ENCODE measurements at places on chromosomes 4 and X.

- DNase-seq, result no peak
Observed at GRCh38 chrX:6678313-6678712, 143.4 kb upstream of the VCX3A start.

- DNase-seq, result no peak
Observed at GRCh38 chrX:150842198-150842685, 56.2 kb downstream of the CD99L2 start.

- peak; percentile 12 for DNase-seq
Observed at GRCh38 chrX:11533199-11533651, 132.5 kb downstream of the ARHGAP6 start.

- DNase-seq, result no peak
Observed at GRCh38 chr4:54274795-54275665, 45.9 kb downstream of the PDGFRA start.

- no peak for DNase-seq
Observed at GRCh38 chr4:8586671-8587468, 5.7 kb upstream of the CPZ start.

- no peak for DNase-seq
Observed at GRCh38 chr4:40363945-40364344, 28.8 kb downstream of the CHRNA9 start.

- DNase-seq, result no peak
Observed at GRCh38 chr4:129080129-129080528, 13.2 kb downstream of the SCLT1 start.

DNA sequence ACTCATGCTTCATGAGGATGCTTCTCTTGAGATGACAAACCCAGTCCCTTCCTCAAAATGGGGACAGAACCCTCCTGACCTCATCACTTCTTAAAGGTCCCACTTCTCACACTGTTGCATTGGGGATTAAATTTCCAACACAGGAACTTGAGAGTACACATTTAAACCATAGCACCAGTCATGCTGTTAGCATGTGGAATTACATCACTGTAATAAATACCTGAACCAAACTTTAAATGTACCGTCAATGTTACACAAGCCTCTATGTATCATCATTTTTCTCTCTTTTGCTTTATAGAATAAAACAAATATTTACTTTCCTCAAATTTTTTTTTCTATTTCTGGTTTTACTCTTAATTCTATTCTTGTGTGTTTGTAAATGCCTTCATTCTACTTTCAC lies 448.2 kb downstream of the CCSER1 start:
- no peak for DNase-seq

GRCh38 chrX:13076176-13076961 lies 31.9 kb upstream of the FAM9C start:
- no peak for DNase-seq

- no peak for DNase-seq
Observed at GRCh38 chr4:57401586-57401985, 291.4 kb upstream of the IGFBP7 start.

GRCh38 chr4:93319041-93319440 lies 509.5 kb upstream of the ATOH1 start:
- DNase-seq, result no peak

- no peak for DNase-seq
Observed at GRCh38 chr4:76755756-76756155, 142.2 kb downstream of the SOWAHB start.

DNA sequence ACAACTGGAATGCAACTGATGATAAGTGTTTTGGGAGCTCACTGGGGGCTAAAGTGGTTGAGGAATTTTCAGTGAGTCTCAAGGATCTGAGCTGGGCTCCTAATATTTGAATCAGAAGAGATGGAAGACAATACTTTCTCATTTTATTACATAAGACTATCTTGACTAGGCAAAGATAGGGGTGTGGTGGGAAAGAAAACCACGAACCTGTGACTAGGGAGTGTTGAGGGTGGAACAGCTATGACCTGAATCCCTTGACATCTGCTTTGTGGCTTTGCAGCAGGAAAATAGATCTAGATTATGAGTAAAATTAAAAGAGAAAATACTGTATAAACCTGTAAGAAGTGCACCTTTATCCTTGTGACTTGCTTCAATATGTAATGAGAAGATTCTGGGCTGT lies 295.1 kb upstream of the TEX13A start:
- DNase-seq, result peak; percentile 20

- DNase-seq, result no peak
Observed at GRCh38 chrX:138858438-138858837, 146.9 kb upstream of the FGF13 start.

DNA sequence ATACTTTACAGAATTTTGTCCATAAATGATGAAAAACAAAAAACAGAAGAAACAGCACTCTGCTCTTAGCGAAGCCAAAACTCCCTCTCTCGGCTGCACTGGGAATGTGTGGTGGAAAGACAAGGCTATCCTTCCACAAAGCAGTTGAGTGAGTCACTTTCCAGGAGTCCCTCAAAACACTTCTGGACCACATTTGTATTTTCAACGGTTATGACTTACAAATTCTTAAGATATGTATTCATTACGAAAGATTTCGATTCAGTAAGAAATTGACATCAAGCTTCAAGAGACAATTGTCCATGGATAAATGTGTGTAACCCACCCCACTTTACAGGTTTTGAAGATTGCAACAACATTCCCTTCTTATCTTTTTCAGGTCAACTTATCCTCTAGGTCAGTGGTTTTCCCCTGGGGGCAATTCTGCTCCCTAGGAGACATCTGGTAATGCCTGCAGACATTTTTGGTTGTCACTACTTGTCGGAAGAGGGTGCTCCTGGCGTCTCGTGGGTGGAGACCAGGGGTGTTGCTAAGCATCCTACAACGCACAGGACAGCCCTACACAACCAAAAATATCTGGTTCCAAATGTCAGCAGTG lies 66.7 kb upstream of the MTNR1A start:
- DNase-seq, result peak; percentile 93

DNA sequence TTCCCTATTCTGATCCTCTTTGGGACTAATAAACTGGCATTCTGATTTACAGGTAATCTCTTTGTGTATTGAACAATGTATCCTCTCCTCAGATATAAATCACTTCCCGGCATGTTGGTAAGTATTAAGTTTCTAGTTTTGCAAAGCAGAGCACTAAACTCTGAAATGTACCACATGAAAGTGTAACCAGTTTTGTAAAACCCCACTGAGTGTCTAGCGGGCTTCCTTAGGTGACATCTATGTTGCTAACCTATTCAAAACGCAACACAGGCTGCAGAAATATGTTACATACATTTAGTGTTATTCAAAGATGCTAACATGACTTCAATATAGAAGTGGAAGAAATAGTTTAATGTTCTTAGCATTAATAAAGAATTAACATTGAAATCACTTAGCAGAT lies 25.2 kb downstream of the DNAJB14 start:
- DNase-seq, result no peak

- no peak for DNase-seq
Observed at GRCh38 chr4:110503270-110504083, 27.5 kb downstream of the ENPEP start.

GRCh38 chrX:13938051-13938828 lies 91.5 kb downstream of the GEMIN8 start:
- no peak for DNase-seq

GRCh38 chr4:129929052-129929451 lies 833.1 kb downstream of the C4orf33 start:
- no peak for DNase-seq

GRCh38 chrX:149131774-149132173 lies 373.3 kb downstream of the IDS start:
- no peak for DNase-seq

DNA sequence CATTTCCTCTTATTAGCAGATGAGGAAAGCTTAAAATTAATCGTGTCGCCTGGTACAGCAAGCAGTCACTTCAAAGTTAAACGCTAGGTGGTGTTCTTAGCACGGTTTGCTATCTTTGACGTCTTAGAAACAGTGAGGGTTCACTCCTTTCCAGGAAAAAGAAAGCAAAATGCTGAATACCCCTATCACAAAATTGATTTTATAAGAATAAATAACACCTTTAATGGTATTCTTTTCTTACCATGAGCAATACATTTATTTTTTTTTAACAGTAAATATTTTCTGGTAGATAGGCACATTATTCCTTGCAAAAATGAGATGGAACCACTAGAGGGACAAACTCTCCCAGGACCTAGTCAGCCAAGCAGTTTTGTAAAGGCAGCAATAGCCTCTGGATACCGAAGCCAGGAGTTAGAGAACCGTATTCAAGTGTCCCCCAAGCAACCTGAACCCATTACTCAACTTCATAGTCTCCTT lies 153.9 kb downstream of the KDR start:
- DNase-seq, result peak; percentile 9

GRCh38 chr4:187714957-187715356 lies 280.6 kb upstream of the ZFP42 start:
- DNase-seq, result no peak

DNA sequence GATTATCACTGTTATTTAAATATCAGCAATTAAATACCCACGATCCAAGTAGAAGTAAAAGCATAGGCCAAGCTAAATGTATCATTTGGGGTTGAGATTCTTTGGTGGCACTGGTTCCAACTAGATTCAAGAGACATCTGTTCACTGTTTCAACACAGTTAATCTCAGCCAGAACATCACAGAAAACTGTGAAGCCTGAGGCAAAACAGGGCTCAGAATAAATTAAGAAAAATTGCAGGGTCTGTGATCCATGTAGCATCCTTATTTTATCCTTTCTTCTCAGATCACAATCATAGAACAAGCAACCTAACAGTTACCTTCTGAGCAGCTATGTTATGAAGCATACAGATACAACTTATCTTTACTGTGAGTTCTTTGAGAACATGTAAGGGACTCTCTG lies 23.7 kb downstream of the YTHDC1 start:
- no peak for DNase-seq

- no peak for DNase-seq
Observed at GRCh38 chrX:24498181-24498580, 33.1 kb downstream of the PDK3 start.

DNA sequence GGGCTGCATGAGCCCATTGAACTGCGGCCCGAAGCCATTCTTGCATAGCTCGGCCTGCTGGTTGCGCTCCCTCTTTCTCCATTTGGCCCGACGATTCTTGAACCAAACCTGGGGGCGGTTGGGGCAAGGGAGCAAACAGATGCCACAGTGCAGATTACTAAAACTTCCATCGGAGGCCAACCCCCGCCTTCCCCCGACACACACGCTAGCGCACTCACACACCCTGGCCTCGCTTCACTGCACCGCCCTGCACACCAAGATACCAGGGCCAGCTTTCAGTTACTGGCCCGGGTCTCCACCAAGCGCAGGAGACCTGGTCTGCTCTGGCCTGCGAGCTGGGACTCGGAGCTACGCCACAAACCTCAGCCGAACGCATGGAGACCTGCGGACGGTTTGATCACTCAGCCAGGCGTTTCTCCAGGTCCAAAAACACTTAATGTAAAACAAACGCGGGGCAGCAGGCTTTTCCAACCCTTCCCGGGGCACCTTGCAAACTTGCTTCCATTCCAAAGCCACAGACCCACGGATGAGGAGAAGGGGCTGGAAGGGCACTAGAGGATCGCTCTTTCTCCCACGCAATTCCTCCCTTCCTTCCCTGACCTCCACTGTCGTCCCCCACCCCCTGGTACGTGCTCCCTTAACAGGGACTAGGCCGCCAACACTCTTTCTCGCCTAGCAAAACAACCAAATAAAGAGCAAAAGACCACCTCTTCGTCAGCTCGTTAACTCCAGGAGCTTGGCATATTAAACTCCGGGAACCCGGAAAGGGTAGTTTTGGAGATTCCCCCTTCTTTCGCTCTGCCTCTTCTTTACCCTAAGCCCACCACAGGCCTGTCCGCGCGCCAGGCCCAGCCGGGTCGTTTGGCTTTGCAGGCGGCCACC lies 4.1 kb downstream of the PITX2 start:
- DNase-seq, result no peak

- no peak for DNase-seq
Observed at GRCh38 chr4:117692538-117692937, 341.7 kb upstream of the NDST3 start.

- no peak for DNase-seq
Observed at GRCh38 chr4:41692717-41693345, 55.7 kb downstream of the PHOX2B start.

DNA sequence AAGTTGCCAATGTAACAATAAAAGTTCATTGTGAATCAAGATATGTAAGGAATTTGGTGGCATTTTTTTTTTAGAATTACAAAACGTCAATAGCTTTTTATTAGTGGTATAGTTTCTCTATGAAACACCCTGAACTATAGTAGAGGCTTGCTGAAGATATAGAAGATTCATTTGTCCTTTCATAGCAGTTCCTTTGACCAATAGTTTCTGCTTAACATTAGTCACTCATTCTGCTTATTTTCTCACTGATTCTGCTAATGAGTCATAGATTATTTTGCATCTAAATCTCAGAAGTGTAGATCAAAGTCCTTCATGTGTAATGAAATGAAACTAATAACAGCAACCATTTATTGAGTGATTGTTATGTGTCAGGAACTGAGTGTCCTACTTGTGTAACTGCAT lies 205.0 kb upstream of the TET2 start:
- DNase-seq, result no peak

DNA sequence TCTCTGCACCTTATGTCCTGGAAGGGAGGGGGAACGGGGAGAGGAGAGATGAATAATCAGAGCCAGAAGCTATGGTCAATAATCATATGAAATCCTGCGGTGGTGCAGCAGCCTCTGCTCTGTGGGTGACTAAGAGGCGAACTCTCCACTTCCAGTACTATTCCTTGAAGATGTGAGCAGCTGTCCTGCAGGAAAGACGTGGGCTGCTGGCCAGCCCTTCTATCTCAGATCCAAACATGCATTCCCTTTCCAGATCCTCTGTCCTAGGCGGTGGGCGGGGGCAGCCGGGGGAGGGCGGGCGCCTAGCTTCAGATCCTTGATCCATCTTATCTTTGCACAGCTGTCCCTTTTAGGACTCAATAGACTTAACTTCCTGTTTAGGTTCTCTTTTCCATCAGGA lies 34.5 kb downstream of the SPINK2 start:
- peak; percentile 25 for DNase-seq

DNA sequence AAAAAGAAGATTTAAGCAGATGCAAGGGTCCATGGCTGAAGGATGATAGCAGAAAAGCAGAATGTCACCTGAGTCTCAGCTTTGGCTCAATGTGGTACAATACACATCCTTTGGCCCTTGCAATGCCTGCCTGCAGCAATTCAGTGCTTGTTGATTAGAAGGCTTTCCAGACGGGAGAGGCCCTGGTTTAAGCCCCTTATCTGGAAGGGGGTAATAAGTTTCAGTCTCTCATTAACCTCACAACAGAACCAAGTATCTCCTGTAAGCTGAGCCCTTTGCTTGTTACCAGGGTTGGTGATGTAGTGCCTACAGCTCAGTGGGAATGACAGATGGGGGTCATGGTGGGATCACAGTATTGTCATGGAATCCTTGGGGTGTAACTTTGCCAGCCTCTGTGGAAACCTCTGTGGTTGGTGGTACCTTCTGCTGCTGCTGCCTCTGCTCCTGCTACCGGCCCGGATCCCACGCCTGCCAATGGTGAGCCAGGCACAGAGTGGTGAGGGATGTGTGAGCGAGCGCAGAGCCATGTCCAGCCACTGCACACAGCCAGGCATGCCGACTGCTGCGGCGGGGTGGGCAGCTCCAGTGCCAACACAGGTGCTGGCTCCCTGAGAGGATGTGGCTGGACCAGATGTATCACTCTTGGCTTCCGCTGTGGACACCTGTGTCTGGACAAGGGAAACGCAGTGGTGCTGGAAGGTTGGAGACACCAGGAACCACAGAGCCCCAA lies 81.2 kb downstream of the ADRA2C start:
- no peak for DNase-seq

- DNase-seq, result no peak
Observed at GRCh38 chr4:126358041-126358440, 1043.3 kb downstream of the FAT4 start.
